Temporal lobe (tissue), 4 donors: ENCODE measurements at places on chromosomes 7 and 10. TPM values are rescaled to one million over a fixed set of nuclear protein-coding genes. Genes with fewer than 3 reads are reported as not detected.

ASB10 gene
- total RNA-seq = not detected

OR6B1 gene
- total RNA-seq = not detected

NYAP1 gene
- 29.7 TPM for total RNA-seq

TBL2 gene
- total RNA-seq = 33.9 TPM

AGR2 gene
- total RNA-seq = 0.49 TPM

BTBD16 gene
- total RNA-seq = not detected

PRSS2 gene
- total RNA-seq = not detected

CD36 gene
- 6.6 TPM for total RNA-seq

SNCG gene
- total RNA-seq = 0.98 TPM

NXPH1 gene
- 34.9 TPM for total RNA-seq

ZNF488 gene
- total RNA-seq = 2.0 TPM

AKR1C2 gene
- total RNA-seq = 21.9 TPM

INA gene
- total RNA-seq = 161 TPM

ZNF273 gene
- total RNA-seq = 21.4 TPM

PRF1 gene
- total RNA-seq = 0.25 TPM

TNPO3 gene
- total RNA-seq = 69.3 TPM

MYO3A gene
- 2.2 TPM for total RNA-seq

RP9 gene
- total RNA-seq = 5.7 TPM

ATP5F1C gene
- 292 TPM for total RNA-seq

PHYHIPL gene
- 18.9 TPM for total RNA-seq

SEC61A2 gene
- 53.6 TPM for total RNA-seq

SP8 gene
- total RNA-seq = 4.9 TPM

GLI3 gene
- 12.3 TPM for total RNA-seq

TRPV6 gene
- total RNA-seq = under 0.01 TPM

CTNNA3 gene
- 1.5 TPM for total RNA-seq

SLC26A3 gene
- total RNA-seq = not detected

AKR1C1 gene
- total RNA-seq = 27.5 TPM

SRRM3 gene
- 8.1 TPM for total RNA-seq

ENTPD1 gene
- total RNA-seq = 6.9 TPM

MAGI2 gene
- total RNA-seq = 99.1 TPM

REEP3 gene
- 14.3 TPM for total RNA-seq

GHRHR gene
- total RNA-seq = 2.2 TPM

AKR1C3 gene
- total RNA-seq = 3.4 TPM

MARCHF5 gene
- total RNA-seq = 25.3 TPM

CLRN3 gene
- not detected for total RNA-seq

MMRN2 gene
- 5.2 TPM for total RNA-seq

SKAP2 gene
- 3.7 TPM for total RNA-seq

BAIAP2L1 gene
- total RNA-seq = 0.25 TPM

EGR2 gene
- total RNA-seq = 0.74 TPM

TSPAN33 gene
- total RNA-seq = 3.9 TPM

SH2D4B gene
- 1.2 TPM for total RNA-seq

EN2 gene
- not detected for total RNA-seq

ENKUR gene
- 3.7 TPM for total RNA-seq

ATOH7 gene
- 0.49 TPM for total RNA-seq

ACTA2 gene
- 20.7 TPM for total RNA-seq

HOXA10 gene
- total RNA-seq = not detected
